ENCODE measurements at places on chromosomes 4 and X.
A peak's percentile ranks its signal among the peaks of the same experiment; 100 is the strongest.

DNA sequence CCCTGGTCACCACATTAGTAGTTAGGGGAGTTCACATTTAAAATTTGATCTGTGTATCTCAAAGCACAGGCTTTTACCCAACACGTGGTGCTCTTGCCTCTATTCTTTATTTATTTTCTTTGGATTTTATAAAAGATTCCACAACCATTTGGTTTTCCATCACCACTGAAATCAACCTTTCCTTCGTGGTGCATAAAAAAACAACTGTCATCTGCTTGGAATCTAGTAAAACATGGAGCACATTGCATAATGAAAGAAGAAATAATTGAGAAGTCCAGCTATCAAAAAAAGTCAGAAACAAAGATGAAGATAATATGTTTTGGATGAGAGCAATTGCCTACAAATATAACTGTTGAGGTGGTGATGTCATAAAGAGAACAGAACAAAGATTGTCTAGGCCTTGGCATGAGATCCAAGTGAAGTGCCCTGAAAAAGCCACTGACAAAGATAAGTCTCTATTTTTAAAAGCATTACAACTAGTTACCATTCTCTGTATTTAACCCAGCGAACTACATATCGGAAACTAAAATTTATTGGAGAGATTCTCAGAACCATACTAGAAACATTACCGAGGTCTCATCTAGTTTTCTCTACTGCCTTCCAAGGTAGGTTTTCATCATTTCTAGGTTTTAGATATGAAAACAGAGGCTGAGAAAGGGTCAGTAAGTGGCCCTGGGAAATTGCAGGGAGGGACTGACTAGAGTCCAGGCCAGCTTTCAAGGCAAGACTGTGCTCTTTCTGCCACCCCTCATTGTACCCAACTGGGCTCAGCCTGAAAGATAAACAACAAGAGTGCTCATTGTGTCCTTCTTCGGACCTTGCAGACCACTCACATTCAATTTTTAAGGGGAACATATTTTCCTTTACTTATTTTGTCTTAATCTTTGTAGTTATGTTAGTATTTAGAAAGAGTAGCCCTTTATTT lies 127.3 kb downstream of the MAD2L1 start:
- no peak for DNase-seq

DNA sequence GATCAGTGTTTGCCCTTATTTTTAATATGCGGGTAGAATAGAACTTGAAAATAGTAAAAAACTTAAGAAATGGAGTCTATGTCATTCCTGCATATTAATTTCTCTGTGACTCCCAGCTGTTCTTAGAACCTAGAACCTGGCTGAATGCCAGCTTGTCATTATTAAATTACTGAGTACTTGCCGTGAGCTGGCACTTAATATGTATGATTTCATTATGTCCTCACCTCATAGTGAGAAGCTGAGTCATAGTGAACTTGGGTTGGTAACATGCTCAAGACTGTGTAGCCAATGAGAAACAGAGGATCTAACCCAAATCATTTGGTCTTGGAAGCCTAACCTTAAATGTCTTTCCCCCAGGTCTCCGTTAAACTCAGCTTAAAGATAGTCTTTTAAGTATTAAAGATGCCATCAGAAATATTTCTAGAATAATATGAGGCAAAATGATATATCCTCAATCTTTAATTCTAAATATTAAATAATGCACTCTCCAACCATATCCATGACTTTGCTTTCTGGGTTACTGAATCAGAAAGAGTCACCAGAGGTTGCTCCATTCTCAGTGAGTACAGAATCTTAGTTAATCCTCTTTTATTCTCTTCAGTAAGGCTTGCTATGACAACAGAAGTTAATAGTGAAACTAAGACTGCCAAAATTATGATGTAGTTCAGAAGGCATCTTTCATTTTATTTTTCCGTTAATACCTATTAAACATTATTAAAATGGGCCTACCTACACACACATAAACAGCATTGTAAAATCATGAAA lies 58.6 kb upstream of the TLL1 start:
- no peak for DNase-seq

GRCh38 chrX:50099331-50099730 lies 101.5 kb downstream of the AKAP4 start:
- no peak for DNase-seq

DNA sequence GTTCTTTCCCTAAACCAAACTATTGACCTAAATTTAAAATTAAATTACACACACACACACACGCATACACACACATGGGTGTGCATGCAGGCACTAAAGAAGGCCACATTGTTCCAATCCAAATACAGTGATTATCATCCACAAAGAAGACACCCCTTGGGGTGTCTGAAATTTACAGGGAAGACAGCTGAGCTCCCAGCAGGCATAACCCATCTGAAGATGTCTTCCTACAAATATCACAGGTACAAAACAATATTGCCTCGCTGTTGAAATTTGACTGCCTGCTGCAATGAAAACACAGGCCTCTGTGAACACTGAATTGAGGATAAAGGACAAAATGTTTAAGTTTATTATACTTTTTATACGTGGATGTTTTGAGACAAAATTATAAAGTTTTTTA lies 50.2 kb upstream of the SLC7A11 start:
- DNase-seq = no peak

DNA sequence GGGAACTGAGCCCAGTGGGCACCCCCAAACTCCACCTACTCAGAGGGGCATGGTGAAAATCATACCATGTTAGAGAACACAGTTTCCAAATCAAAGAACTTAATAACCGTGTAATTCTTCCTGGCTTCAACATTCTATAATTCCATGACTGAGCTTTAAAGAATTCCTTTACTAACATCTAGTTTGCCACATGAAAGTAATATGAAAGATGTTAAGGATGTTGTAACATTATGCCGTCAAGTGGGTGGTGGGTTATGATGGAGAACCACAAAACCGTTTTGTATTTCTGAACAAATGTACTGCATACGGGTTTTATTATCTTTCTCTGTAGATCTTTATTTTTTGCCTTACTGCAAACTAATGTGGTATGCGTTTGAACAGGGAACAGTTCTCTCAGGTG lies 549.0 kb upstream of the MAGEB2 start:
- no peak for DNase-seq

- DNase-seq = peak; percentile 58
Observed at GRCh38 chrX:109475174-109475891, 6.6 kb downstream of the GUCY2F start.

DNA sequence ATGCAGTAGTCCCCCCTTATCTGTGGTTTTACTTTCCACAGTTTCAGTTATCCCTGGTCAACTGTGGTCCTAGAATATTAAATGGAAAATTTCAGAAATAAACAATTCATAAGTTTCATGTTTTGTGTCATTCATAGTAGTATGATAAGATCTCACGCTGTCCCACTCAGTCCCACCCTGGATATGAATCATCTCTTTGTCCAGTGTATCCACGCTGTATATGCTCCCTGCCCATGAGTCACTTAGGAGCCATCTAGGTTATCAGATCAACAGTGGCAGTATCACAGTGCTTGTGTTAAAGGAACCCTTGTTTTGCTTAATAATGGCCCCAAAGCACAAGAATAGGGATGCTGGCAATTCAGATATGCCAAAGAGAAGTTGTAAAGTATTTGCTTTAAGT lies 16.2 kb upstream of the SYTL4 start:
- DNase-seq = no peak

DNA sequence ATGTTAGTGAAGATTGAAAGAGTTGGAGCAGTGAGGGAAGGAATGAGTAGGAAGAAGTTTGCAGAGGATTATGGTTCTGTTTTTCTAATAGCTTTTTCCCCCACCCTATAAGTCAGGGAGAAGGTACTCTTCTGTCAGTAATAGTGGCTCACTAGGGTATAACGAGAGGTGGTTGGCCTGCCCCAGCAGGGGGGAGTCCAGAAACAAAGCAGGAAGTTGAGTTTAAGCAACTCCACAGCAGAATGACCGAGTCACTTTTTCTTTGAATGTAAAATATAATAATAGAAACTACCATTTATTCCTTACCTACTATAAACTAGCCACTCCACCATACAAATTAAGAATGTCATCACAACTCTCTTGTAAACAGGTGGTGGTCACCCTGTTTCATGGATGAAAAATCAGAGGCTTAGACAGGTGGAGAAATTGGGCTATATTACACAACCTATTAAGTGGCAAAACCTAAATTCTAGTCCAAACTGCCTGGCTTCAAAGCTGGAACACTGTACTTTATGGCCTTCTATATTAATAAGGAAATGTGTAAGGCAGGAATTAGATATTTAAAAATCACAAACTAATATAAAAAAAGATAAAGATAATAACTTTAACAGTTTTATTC lies 21.9 kb downstream of the AP1AR start:
- DNase-seq = no peak

DNA sequence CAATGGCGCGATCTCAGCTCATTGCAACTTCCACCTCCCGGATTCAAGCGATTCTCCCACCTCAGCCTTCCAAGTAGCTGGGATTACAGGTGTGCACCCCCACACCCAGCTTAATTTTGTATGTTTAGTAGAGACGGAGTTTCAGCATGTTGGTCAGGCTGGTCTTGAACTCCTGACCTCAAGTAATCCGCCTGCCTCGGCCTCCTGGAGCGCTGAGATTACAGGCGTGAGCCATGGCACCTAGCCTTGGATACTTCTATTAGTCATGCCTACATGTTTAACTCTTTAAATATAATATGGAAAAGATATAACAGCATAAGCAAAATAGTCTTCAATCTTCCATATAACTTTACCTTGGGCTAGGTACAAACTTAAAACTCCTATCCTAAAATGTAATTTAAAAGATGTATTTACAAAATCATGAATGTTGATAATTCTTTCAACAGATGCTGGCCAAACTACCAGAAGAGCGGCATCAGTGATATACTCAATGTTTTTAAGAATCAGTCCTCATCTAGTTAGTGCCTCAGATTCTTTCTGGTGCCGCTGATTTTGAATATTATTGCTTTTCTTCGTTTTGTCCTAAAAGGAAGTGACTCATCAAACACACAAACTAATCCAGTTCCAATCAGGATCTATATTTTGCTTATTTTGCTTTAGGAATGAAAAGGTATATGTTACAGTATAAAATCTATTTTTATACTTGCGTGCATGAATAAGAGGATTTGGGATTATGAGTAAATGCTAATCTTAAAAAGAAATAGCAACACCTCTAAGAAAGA lies 23.7 kb downstream of the FAM241A start:
- no peak for DNase-seq

DNA sequence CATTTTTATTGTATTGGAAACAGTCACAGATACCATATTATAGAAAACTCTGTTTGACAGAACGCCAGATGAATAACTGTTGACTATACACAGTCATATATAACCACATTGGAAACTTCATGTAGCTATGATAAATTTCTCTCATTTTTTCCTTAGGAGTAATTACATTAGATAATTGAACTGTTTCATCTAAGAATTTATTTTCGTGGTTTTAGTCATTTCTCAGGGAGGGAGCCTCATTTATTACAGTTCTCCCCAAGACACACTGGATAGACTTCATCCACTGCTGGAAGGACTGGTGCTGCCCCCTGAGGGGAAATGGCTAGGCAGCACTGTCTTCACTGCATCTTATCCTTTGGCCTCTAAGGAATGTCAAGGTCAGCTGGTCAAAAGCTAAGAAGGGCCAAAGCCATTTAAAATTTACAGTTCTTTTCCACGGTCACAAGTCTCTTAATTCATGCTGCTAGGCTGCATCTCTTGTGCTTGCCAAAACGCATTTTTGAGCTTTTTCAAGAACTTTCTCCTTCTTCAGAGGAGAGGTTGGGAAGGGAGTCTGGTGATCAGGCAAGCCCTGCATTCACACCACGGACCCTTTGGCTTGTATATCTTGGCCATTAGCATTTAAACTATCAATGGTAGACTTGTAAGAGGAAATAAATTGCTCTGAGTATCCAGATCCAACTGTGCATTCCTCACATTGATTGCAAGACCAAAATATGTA lies 145.1 kb downstream of the CBR4 start:
- no peak for DNase-seq

GRCh38 chr4:87103691-87104187 lies 116.7 kb downstream of the KLHL8 start:
- no peak for DNase-seq

GRCh38 chr4:1959104-1959384 lies 49.7 kb downstream of the NELFA start:
- no peak for DNase-seq

- DNase-seq = no peak
Observed at GRCh38 chr4:141636771-141637460, 533 bp downstream of the IL15 start.

- no peak for DNase-seq
Observed at GRCh38 chr4:82643994-82644733, 82.4 kb upstream of the TMEM150C start.

- peak; percentile 13 for DNase-seq
Observed at GRCh38 chr4:182206266-182206665, 36.9 kb upstream of the TENM3 start.

GRCh38 chr4:188266386-188266785 lies 127.1 kb downstream of the TRIML1 start:
- DNase-seq = no peak

DNA sequence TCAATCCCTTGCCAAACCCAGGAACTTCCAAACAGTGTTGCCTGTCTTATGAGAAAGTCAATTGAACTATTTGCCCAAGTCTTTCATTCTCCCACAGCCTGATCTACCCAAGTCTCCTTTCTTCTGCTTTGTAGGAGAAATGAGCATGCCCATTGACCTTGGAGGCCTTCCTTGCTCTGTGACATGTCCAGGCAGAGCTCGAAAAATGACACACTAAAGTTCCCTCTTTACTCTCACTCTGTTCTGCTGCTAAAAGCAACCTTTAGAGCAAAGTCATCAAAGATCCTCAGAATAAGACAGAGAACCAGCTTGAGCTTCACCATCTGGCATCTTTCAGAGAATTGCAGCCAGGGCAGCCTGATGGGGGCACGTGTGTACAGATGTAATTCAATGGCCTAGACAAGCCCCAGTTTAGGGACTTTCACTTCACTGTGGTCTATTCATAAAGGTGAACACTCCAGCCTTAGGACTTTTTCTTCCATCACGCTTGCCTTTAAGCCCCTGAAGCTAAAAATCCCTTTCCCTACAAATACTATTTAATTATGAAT lies 136.4 kb downstream of the AMELX start:
- DNase-seq = no peak

DNA sequence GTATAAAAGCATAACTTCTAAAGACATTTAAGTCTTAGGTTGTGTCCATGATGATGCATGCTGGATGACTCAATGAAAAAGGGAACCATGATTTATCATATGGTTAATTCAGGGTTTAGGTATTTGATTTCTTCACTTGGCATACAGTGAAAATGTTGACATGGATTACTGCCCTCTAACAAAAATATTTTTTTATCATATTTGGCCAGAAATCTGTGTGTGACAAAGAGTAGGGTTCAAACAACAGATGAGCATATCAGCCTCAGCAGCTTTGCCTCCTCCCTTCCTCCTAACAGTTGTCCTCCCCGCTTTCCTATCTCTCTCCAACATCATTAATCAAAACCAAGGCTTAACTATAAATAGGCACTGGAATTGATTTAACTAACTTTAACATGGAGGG lies 46.3 kb downstream of the ARHGAP6 start:
- DNase-seq = no peak

DNA sequence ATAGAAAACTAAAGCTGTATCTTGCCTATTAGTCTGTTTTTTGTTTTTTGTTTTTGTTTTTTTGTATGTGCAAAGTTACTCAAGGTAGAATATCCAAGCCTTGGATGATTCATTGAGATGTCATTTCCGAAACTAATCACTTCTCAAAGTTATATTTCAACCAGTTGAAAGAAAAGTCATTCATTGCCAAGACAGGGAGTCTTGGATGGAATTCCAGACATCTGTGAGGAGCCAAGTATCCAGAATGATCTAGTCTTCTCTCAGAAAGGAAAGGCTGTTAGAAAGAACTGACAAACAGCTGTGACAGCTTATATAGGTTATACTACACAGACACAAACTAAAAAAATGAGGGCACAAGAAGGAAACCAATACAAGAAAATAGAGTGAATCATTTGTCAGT lies 141.1 kb upstream of the NDST3 start:
- DNase-seq = no peak

GRCh38 chr4:130568746-130569145 lies 1472.8 kb downstream of the C4orf33 start:
- no peak for DNase-seq
